K562 (cell line): ENCODE measurements at places on chromosomes 5 and 9.

DNA sequence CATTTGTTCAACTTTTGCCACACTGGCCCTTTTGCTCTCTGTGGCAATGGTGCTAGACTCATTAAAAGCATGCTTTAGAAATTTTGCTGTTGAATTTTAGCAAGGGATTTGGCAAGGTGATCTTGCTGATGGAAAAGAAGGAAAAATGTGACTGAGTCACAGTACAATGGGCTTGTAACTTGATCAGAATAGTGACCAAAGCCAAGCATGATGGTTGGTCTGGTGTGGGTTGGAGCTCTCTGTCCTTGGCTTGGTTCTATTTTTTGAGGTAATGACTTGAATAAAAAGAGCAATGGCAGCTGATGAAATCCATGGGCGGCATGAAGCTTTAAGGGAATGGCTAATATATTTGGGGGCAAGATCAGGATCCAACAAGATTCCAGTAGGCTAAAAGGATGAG is 114.4 kb upstream of the ZNF366 start:
- DNase-seq, result no peak

- no peak for DNase-seq
Measured at GRCh38 chr9:107650321-107650720, 160.8 kb upstream of the KLF4 start.

DNA sequence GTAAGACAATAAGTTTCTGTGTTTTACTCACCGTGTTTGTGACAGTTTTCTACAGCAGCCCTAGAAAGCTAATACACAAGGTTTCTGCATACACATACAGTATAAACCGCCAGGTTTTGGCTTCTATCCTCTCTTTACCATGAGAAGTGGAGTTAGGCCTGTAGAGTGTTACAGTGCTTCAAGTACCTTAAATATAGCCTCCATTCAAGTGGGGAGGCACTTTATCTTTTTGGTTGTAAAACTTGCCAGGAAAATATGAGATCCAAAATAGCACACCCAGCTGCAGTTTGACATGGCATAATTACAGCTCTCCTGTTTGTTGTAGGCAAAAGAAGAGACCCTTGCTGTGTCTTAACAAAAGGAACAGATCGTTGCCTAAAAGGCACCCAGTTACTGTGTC is 90.3 kb upstream of the PTPN3 start:
- no peak for DNase-seq

DNA sequence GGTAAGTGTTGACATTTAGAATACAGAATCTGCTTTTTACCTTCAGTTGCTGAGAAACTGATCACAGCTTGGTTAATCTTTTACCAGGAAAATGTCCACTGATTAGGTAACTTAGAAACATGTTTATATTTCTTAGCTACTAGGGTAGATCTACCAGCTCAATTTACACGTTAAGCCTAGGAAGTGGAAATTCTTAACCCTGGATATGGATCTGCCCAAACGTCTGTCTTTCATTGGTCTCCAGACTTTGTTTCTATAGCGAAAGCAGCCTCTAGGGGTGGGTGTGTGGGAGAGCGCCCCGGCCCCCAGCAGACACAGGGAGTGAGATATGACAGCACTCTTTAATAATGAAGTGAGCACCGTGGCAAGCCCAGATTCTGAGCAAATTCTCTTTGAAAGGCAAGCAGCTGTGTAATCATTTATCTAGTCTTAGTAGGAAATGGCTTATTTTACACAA is 141.6 kb upstream of the ZNF608 start:
- no peak for DNase-seq

DNA sequence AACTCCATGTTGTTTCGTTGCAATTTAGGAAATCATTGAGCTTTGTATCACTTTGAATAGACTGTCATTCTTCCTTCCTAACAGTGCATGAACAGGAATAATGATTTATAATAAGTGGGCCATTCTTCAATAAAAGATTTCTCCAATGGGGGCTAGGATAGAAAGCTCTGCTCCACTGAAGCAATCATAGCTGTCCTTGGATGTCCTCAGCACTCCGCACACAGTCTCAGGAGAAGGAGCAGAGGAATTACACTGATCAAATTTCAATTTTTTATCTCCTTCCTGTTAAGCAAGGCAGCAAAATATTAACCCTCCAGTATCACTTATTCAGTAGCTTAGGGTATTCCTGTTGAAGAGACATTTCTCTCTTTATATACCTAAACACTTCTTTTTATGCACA is 532.7 kb upstream of the ST8SIA4 start:
- DNase-seq, result no peak

DNA sequence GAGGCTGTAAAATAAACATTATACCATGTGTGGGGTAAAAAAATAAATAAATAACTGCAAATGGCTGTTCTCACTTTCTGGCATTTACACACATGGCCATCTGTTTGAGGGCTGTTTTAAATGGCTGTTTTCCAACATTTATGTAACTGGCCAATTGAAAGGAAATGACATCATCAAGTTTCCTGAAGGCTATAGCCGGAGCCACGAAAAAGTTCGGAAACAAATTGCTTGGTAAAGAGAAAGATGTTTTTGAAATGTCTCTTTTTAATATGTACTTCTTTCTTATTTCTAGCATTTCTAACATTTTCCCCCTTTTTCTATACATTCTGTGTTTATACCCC is 95.4 kb upstream of the DAB2 start:
- DNase-seq, result no peak

DNA sequence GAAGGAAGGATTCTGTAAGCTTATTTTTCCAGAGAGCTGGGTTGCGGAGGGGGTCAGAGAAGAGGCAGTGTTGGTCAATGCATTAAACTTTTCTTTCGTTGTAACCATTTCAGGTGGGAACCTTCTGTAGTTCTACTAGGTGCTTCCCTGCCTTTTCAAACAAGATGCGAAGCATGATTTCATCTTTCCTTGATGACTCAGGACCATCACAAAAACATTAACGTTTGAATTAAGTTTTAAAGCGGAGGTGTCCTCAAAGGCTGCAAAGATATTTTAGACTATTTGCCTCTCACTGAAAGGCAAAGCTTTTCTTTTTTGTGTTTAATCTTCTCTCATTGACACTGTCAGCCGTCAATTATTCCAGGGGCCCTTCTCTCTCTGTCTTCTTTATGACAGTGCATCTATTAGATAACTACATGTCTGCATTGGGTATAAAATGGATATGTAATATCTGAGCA is 26.3 kb upstream of the FAT2 start:
- no peak for DNase-seq

DNA sequence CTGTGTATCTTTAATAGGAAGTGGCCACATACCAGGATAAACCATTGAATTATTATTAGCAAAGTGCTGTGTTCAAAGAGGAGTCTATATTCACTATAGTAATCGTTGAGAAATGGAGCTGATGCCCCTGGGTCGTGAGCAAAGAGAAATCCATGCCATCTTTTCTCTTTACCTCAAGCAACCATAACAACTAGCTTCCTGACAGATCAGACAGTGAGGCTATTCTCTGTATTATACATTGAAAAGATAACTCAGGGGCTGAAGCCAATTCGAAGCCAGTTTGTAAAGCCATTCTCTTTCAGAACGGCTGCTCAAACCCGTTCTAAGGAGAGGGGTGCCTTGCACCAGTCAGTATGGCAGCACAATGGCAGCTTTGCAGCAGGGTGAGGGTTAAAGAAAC is 680.6 kb downstream of the SEMA5A start:
- DNase-seq, result no peak

- DNase-seq, result no peak
Measured at GRCh38 chr5:67149057-67149950, 47.3 kb downstream of the CD180 start.

- DNase-seq, result peak; percentile 63
Measured at GRCh38 chr5:171907725-171908343, 98.6 kb downstream of the FBXW11 start.

DNA sequence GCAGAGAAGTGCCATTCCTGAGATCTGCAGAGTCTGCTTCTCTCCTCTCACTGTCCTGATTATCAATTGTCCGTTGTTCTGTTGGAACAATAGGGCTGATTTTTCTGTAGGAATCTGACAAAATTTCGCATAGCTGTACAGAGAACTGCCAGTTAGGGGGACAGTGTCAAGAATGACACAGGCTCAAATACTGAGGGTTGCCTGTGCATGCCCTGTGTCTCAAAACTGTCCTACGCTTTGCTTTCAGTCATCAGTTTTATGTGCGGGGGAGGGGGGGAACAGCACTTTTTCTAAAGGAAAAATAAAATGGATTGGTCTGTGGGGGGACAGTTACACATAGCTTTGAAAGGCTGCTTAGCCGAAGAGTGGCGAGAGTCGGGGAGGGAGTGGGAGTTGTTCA is 248.6 kb downstream of the PDZD2 start:
- no peak for DNase-seq

- no peak for DNase-seq
Measured at GRCh38 chr9:28264368-28264767, 691.1 kb upstream of the C9orf72 start.

GRCh38 chr9:115357821-115358220 is 239.9 kb upstream of the TNC start:
- no peak for DNase-seq

DNA sequence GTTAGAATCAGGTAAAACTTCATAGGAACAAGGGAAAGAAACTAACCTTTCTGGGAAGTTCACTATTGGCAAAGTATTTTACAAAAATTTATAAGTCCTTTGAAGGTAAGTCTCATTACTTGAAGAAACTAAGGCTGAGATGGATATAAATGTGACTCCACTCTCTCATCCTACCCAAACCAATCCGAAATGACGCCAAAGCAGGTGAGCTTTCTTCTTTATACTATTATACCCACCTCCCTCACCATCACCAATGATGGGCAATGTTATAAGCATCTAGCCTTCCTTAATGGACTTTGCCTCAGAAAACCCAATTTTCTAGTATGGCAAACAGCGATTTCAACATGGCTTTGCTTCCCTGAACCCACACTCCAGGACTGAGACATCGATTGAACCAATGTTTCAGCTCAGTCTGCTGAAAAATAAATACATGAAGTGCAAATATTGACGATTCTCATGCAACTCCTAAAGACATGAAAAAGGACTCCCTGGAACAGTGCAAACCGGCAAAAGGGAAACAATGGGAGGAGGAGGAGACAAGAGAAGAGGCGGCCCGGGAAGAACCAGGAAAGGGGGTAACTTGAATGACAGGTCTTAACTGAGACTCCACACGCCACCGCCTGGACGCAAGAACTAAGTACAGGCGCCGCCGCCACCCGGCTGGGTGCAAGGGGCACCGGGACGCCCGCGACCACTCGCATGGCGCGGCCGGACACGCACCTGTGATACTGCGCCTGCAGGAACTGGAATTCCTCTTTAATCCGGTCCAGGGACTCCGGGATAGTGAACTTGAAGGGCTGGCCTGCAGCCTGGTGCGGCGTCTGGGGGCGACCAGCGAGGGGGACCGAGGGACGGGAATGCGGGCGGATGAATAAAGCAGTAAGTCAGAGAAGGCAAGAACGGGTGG is 2.5 kb downstream of the TLE1 start:
- DNase-seq, result no peak

DNA sequence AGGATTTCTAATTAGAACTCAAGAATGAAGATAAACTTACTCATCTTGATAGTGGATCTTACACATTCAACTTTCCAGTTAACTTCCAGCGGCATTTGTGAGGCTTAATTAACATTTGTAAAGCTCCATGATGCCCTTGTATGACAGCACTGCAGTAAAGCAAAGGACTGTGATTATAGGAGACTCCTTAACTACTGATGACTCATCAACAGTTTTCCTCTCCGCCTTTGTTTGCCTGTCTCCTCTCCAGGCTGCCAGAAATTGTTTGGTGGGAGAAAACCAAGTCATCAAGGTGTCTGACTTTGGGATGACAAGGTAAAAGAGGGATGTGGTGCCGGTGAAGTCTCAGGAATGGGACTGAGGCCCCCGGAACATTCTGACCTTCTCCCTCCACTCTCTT is 20.4 kb upstream of the CYFIP2 start:
- DNase-seq, result no peak

DNA sequence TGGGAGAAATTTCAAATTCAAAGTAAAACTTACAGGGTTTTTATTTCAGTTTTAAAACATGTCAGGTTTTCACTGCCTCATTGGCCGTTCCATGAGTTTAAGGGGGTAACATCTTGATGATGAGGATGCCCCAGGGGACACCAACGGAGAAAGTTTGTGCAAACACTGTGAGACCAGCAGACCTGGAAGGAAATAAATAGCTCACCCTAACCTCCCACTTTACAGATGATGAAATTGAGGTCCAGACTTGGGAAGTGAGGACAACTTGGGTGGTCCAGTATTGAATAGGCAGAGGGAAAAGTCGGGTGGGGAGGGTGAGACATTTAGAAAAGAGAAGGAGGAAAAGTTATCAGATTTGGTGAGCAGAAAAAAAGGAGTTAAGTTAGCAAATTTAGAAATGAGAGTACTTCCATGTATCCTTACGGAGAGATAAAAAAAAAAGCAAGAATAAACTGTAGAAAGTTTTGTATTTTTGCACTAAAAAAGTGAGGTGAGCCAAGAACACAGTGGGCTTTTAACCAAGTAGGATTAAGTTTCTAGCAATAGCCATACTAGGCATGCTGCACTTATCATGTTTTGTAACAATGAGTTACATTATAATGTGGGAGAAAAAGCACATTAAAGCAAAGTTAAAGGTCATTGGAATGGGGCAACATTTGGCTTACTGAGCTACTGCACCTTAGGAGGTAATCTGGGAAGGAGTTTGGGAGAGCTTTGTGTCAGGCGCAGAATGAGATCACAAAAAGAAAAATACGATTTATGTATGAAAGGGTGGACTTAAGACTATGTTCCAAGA is 125.1 kb downstream of the GAS1 start:
- no peak for DNase-seq

GRCh38 chr9:114278356-114278755 is 44.5 kb upstream of the ORM1 start:
- DNase-seq, result no peak

GRCh38 chr5:64861281-64861680 is 92.6 kb downstream of the CWC27 start:
- no peak for DNase-seq

GRCh38 chr5:8598996-8599395 is 730.0 kb downstream of the MTRR start:
- DNase-seq, result no peak

DNA sequence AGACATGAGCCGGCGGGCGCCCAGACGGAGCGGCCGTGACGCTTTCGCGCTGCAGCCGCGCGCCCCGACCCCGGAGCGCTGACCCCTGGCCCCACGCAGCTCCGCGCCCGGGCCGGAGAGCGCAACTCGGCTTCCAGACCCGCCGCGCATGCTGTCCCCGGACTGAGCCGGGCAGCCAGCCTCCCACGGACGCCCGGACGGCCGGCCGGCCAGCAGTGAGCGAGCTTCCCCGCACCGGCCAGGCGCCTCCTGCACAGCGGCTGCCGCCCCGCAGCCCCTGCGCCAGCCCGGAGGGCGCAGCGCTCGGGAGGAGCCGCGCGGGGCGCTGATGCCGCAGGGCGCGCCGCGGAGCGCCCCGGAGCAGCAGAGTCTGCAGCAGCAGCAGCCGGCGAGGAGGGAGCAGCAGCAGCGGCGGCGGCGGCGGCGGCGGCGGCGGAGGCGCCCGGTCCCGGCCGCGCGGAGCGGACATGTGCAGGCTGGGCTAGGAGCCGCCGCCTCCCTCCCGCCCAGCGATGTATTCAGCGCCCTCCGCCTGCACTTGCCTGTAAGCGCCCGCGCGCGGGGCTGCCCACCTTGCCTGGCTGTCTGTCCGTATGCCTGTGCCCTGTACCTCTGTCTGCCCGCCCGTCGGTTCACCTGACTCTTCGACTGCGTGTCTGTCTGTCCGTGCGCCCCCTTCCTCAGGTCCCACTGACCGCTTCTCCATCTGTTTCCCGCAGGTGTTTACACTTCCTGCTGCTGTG is 412 bp downstream of the FGF18 start:
- no peak for DNase-seq

- DNase-seq, result peak; percentile 100
Measured at GRCh38 chr9:122213589-122214413, 15.0 kb downstream of the LHX6 start.
